Thymus (tissue), 14 donors: ENCODE measurements at places on chromosomes 4 and X.
A peak's percentile ranks its signal among the peaks of the same experiment; 100 is the strongest.

DNA sequence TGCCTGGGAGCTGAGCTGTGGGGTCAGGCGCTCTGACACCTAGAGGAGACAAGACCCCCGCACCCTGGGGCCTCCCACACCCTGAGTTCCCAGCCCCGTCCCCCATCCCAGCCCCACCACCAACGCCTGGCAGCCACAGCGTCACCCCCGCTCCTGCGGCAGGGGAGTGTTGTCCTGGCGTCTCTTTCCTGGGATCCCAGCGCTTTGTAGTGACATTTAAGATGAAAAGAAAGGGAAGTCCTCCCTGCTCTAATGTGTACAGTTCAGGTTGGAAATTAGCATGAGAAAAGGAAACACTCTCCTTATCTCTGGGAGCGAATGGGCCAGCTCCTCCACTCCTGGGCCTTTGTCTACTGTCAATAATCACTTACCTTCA lies 112.1 kb downstream of the FAM53A start:
- DNase-seq, result no peak
- no peaks in the 10 kb centered on the region for H3K4me1 ChIP-seq

DNA sequence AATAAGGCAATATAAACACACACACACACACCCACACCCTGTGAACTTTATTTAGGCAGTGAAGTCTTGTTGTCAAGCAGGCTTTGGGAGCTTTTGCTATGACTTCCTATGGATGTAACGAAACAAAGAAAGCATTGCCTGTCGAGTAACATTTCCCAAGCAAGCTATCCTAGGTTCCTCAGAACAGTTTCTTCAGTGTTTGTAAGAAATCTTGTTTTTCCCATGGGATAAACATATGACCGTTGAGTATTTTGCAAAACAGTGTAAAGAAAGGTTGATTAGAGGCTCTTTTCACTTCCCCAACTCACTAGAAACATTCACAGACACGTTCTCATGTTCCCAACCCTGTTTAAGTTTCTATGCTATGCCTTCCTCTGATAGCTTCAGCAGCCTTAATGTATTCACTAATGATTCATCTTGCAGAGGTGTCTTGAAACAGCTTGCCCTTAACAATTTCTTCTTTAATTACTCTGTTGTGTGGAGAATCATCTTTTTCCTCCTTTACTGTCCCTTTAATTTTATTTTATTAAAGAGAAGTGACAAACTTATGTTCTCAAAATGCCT lies 1947.1 kb upstream of the TENM3 start:
- no peaks in the 10 kb centered on the region for H3K4me1 ChIP-seq
- no peaks in the 10 kb centered on the region for H3K27me3 ChIP-seq
- H3K27ac ChIP-seq, result no peak overlapping the region

GRCh38 chrX:18428006-18428405 lies 2.6 kb downstream of the CDKL5 start:
- no peaks in the 10 kb centered on the region for H3K36me3 ChIP-seq
- no peaks in the 10 kb centered on the region for H3K27me3 ChIP-seq
- DNase-seq, result no peak
- no peak overlapping the region for H3K4me3 ChIP-seq

GRCh38 chr4:1111259-1111809 lies 2.0 kb downstream of the RNF212 start:
- H3K36me3 ChIP-seq, result no peaks in the 10 kb centered on the region
- no peak overlapping the region for H3K27ac ChIP-seq
- no peak for DNase-seq
- peaks cover 8% of the 10 kb centered on the region for H3K27me3 ChIP-seq

GRCh38 chrX:40097141-40097503 lies 636 bp downstream of the BCOR start:
- H3K4me3 ChIP-seq, result peak overlapping the region; percentile 74
- H3K36me3 ChIP-seq, result no peaks in the 10 kb centered on the region
- peak overlapping the region; percentile 80 for H3K27ac ChIP-seq
- DNase-seq, result no peak

DNA sequence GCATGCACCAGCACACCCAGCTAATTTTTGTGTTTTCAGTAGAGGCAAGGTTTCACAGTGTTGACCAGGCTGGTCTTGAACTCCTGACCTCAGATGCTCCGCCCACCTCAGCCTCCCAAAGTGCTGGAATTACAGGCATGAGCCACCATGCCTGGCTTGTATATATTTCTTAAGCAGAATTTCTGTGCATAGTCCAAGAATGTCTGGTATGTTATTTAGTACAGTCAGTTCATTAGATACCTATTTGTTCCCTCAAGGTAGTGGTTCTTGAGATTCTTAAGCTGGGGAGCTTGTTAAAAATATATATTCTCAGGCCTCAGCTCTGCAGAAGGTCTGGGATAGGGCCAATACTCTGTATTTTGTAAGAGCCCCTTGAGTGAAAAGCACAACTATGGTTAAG lies 4.6 kb upstream of the SERTM2 start:
- H3K4me1 ChIP-seq, result no peaks in the 10 kb centered on the region
- no peaks in the 10 kb centered on the region for H3K36me3 ChIP-seq
- H3K27ac ChIP-seq, result no peak overlapping the region

DNA sequence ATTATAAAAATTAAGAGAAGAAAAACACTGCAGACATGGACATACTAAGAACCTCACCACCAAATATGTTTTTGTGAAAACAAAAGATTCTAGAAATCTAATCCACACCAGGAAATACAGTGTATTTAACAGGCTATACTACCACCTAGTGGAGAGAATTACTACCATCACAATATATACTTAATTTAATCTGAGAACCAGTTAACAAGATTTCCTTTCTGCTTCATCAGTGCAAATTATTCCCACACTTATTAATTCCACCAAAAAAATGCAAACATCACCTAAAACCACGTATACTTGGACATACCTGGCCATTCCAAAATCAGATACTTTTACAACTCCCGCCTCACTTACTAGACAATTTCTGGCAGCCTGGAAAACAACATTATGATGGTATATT lies 7.0 kb upstream of the TXK start:
- peak; percentile 61 for DNase-seq
- peaks cover 42% of the 10 kb centered on the region for H3K4me1 ChIP-seq
- H3K27ac ChIP-seq, result no peak overlapping the region
- peaks cover 3% of the 10 kb centered on the region for H3K36me3 ChIP-seq
- no peak overlapping the region for H3K4me3 ChIP-seq

GRCh38 chr4:15888515-15888914 lies 50.0 kb downstream of the FGFBP1 start:
- no peaks in the 10 kb centered on the region for H3K27me3 ChIP-seq
- no peaks in the 10 kb centered on the region for H3K4me1 ChIP-seq
- DNase-seq, result no peak
- no peak overlapping the region for H3K27ac ChIP-seq

GRCh38 chr4:21827575-21827974 lies 121.0 kb downstream of the KCNIP4 start:
- no peaks in the 10 kb centered on the region for H3K36me3 ChIP-seq
- H3K27me3 ChIP-seq, result no peaks in the 10 kb centered on the region
- H3K4me1 ChIP-seq, result no peaks in the 10 kb centered on the region
- H3K27ac ChIP-seq, result no peak overlapping the region

DNA sequence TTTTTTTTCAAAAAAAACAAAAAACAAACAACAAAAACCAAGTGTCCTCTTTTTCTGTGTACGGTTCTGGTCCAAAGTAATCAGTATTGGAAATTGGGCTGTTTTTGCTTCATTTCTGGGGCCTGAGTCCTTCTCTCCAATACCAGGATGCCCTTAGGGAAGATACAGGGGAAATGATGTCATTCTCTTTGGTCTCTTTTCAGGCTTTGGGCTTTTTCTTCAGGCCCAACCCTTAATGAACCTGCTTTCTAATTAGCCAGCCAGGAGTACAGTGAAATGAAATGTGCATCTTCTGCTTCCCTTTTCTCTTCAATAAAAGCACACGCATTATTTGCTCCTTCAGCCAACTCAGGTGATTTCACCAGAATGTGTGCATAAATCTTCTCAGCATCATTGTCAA lies 52.6 kb upstream of the RBPJ start:
- H3K27me3 ChIP-seq, result no peaks in the 10 kb centered on the region
- no peak overlapping the region for H3K27ac ChIP-seq
- H3K36me3 ChIP-seq, result no peaks in the 10 kb centered on the region
- H3K4me3 ChIP-seq, result no peak overlapping the region
- H3K4me1 ChIP-seq, result no peaks in the 10 kb centered on the region
